ENCODE measurements at places on chromosomes 6 and 20.
A peak's percentile ranks its signal among the peaks of the same experiment; 100 is the strongest.

GRCh38 chr6:79081663-79082062 is 3.6 kb upstream of the PHIP start:
- DNase-seq = no peak

DNA sequence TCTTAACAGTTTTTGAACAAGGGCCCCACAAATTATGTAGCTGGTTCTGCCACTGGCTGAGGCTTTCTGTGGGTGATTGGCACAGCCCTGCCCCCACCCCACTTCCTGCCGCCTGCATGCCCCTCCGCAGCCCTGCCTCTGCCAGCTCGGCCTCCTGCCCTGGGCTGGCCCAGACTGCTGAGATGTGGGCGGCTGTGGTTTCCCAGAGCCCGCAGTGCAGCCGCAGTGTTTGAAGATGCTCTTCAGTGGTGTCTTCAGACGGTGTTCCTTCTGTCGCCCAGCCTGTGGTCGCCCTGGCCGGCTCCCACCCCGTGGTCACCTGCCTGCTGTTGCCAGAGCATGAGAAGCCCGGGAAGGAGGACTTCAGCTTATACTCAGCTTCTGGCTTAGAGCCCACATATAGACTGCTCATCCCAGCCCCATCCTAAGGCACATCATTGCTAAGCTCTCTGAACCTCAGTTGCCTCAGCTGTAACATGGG is 154.3 kb downstream of the VEGFA start:
- DNase-seq = peak; percentile 57

DNA sequence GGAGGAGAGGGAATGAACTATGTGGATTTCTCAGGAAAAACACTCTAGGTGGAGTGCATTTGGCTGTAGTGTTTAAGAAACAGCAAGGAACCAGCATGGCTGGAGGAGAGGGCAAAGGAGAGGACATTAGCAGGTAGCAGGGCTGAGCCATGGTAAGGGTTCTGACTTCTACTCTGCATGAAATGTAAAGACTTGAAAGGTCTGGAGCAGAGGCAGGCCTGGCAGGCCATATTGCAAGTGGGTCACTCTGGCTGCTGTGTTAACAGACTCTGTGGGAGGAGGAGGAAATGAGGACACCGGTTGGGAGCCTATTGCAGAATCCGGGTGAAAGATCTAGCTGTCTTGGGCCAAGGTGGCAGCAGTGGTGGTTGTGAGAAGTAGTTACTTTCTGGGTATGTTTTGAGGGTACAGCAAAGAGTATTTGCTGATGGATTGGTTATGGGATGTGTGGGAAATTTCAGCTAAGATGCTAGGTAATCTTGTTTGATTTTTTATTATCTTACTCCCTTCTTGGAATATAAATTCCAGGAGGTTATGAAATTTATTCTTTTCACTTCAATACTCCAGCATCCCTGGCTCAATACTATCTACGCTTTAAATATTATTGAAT is 115.9 kb upstream of the BCLAF1 start:
- DNase-seq = no peak

DNA sequence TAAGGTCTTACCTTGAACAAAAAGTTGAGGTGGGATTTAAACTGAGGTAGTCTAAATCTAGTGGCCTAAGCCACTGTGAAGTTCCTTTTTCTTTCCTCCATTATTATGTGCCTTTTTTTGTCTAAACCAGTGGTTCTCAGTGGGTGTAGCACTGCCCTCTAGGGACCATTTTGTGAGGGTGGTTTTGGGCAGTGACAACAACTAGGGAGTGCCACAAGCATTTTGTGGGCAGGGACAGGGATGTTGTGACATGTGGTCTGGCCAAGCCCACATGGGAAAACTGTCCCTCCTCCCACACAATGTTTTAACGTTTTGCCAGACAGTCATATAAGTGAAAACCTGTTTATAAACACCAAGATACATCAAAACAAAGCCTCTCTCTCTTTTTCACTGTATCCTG is 899.4 kb upstream of the FLRT3 start:
- DNase-seq = peak; percentile 0

DNA sequence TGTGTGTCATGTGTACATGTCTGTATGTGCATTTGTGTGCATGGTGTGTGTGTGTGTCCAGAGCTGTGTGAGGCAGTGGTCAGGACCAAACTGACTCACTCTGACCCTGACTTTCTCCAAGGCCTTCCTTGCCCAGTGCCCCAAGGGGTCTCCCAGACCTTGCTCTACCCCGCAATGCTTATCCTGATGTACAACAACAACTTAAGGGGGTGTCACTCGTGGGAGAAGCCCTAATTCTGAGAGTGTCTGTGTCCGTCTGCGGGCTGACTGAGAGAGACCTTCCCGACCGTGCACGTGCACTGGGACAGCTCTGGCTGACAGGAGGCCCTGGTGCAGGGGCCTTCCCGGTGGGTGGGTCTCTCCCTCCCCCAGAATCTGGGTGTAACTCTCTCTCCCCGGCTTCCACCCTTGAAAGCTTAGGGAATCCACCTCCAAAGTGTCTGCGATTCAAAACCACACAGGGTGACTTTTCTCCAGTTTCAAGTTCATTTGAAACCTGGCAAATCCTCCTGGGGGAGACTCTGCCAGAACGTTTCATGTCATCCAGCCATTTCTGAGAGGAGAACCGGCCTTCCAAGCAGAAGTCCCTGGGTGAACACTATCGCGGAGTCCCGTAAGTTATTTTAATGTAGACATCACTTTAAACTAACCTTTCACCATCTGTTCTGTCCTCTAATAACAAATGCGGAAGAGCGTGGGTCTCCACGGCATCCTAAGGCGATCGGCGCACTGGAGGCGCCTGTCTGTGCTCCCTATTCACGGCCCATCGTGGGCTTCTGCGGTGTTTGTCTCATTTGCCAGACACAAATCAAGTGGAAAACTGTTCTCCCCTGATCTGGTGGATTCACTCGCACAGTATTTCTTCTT is 225.5 kb downstream of the TAF4 start:
- DNase-seq = no peak

- no peak for DNase-seq
Measured at GRCh38 chr6:72677740-72678139, 55.9 kb downstream of the KCNQ5 start.

DNA sequence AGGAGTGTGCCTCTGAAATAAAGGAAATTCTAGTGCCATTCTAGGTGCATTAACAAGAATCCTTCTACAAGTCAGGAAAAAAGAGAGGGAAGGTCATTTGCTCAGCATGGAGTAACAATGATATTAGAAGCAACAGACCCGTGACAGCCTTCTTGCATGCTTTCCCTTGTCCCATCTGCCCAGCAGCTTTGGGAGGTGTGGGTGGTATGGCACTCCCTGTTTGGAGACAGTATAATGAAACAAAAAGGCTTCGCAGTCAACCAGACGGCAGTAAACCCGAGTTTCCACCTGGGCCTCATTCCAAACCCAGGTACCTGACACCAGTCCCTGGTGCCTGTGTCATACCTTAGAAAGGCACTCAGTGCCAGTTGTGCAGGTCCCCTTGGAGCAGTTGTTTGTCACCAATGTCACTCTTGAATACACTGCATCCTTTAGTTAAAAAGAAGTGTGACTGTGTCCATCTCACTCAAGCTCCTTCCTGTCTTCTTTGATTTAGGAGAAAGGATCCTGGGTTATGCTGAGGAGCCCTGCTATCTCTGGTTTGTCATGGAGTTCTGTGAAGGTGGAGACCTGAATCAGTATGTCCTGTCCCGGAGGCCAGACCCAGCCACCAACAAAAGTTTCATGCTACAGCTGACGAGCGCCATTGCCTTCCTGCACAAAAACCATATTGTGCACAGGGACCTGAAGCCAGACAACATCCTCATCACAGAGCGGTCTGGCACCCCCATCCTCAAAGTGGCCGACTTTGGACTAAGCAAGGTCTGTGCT is 14.7 kb downstream of the STK35 start:
- no peak for DNase-seq

GRCh38 chr6:101079696-101080270 is 198.7 kb upstream of the ASCC3 start:
- no peak for DNase-seq

DNA sequence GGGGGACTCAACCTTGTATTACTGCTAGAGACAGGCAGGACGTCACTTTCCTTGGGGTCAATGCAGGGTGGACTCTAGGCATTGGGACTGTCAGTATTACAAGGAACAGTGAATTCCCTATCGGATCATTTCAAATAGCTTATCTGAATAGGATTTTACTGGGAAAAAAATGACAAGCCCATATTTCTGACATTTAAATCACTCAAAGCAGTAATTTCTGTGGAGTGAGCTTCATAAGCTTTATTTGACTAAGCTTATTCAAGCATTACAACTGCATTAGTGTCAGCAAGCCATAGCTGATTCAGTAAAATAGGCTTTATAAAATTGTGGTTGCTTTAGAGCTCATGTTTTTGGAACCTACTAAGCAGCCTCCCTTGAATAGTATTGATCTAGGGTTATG is 44.3 kb downstream of the TRDN start:
- no peak for DNase-seq

DNA sequence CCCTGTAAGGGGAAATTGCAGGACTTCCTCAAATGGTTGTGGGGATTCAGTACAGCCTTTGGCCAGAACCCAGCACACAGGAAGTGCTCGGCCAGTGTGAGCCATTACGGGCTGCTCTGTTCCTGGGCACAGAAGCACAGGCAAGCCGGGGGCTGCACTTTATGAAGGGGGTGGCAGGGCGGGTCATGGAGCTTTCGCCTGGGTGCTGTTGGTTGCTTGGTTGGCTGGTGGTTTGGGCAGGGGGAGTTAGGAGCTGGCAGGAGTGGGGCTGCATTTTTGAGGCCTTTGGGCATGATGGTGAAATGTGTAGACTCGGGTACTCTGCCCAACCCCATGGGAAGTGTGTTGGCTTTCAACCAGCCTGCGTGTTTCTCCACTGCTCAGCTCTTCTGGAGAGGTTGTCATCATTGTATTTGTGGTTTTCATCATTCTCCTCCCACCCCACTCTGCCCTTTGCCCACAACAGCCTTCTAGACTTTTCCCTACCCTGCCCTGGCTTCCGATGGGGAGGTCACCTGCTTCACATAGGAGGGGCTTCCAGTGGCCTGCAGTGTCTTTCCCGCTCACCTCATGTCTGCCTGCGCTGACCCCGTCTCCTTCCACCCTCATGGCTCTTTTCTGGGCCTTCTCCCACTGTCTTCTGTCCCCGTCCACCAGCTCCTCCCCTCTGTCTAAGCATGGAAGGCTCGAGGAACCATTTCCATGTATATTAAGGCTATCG is 16.1 kb upstream of the RBM38 start:
- DNase-seq = no peak

- DNase-seq = no peak
Measured at GRCh38 chr6:39282774-39283173, 31.4 kb downstream of the KCNK17 start.

DNA sequence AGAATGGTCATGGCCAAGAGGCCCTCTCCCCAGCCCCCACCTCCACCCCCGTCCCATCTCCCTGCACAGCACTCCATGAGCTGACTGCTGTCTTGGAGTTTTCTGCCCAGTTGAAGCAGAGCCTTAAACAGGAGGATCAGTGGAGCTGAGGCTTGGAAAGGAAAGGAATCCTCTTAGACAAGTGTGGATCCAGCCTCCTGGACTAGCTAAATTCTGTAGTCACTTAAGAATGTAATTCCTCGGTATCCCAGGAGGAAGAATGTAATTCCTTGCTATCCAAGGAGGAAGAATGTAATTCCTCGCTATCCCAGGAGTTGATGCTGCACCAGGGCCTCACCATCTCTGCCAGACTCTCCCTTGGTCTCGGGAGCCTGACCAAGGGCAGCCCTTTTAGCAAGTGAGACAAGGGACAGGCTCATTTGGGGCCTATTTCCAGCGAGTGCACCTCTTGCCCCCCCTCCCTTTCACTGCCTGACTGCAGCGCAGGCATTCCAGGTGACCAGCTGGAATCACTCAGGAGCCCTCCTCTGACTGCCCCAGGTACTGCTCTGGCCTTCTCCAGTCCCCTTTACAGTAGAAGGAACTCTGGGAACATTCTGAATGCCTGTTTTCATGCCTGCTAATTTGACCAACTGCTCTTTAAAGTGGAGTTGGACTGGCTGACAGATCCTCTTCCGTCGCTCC is 76.2 kb downstream of the TCP11 start:
- DNase-seq = no peak

GRCh38 chr20:17936761-17937732 is 31.5 kb downstream of the SNX5 start:
- no peak for DNase-seq

DNA sequence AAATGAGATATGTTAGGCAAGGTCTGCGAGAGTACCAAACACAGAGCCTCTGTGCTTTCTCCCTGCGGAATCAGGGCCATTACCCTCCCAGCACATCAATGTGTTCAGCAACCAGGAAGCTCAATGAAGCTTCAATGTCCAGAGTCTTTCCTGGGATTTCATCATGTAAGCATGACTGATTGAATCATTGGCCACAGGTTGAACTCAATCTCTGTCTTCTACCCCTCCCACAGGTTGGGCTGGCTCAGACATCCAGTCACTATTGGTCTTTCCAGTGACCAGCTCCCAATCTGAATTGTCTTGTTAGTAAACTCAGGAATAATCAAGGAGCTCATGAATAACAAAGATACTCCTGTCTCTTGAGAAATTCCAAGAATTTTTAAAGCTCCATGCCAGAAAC is 2.7 kb upstream of the DTD1 start:
- no peak for DNase-seq

- DNase-seq = no peak
Measured at GRCh38 chr6:120945905-120946594, 388.2 kb downstream of the TBC1D32 start.

GRCh38 chr20:59948828-59949720 is 8.9 kb downstream of the FAM217B start:
- DNase-seq = no peak

DNA sequence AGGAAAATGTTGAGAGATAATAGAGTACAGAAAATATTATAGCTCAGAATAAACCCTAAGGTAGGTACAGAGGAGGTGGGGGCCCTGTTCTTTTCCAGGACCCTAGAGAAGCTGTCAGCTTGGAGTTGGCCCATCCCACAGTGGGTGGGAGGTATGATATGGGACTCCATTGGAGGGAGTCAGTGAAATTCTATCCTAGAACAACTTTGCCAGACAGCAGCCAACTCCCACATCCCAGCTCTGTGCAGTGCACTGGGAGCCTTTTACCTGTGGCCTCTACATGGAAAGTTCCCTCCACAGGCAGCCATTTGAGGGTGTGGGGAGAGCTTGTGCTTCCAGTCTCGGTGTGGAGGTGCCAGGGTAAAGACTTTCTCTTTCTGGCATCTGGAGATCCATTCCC is 36.8 kb upstream of the CLIC5 start:
- DNase-seq = no peak

DNA sequence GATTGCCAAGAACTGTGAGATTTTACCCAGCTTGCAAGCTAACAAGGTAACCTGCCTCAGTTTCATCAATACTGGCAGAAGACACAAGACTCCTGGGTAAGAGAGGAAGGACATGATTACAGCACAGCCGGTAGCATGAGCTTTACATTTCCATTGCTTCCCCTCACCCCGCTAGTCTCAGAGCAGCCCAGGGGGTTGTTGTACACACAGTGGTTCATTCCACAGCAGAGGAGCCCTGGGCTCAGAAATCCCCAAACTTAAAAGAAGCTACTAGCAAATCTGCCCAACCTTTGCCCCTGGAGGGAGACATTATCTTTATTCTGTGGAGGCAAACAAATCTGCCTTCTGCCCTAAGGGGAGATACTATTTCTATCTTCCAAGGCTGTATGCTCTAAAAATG is 17.1 kb upstream of the MTHFD1L start:
- no peak for DNase-seq
